Fibroblast of the aortic adventitia (primary cell): ENCODE measurements at places on chromosomes 3 and 15.

DNA sequence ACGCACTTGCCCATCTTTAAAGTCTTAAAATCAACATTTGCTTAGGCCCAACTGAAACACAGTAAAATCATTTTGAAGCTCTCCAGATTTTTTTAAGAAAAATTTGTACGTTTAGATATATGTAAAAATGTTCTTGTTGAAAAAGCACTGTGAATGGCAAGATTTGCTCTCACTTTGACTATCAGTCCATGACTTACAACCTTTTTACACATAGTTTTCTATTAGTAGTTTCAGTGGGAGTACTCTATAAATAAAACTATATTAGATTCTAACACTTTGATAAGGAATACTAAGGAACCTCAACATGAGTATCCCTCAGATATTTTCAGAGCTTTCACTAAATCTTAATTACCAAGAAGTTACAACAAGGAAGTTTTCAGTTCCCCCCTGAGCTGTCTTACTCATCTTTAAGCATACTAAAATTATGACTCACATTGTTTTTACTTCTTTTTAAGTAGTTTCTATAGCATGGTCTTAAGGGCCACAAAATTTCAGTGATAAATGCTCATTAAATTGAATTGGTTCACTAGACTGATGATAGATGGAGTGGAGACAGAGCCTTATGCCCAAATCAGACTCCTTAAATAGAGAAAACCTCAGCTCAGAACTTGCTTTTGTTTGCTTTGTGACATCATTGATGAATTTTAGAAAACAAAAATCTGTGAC, 31.6 kb upstream of the RAP2B start:
- peak; percentile 68 for DNase-seq

DNA sequence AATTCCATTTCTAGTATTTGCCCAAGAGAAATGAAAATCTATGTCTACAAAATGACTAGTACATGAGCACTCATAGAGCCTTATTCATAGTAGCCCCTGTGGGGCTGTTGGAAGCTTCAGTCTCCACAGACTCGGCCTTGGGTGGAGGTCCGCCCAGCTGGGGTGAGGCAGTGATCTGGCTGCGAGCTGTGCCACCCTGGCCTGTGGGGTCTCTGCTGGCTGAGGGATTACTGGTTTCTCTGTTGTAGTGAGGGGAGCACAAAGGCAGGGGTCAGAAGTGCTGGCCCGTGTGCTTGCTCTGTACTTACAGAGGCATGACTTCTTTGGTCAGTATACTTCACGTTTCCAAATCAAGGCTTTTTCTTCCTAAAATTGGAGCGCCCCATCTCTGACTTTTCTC, 158.2 kb downstream of the CHDH start:
- no peak for DNase-seq

- no peak for DNase-seq
These were observed 79.5 kb downstream of the IQSEC1 start for GRCh38 chr3:12993517-12994356.

DNA sequence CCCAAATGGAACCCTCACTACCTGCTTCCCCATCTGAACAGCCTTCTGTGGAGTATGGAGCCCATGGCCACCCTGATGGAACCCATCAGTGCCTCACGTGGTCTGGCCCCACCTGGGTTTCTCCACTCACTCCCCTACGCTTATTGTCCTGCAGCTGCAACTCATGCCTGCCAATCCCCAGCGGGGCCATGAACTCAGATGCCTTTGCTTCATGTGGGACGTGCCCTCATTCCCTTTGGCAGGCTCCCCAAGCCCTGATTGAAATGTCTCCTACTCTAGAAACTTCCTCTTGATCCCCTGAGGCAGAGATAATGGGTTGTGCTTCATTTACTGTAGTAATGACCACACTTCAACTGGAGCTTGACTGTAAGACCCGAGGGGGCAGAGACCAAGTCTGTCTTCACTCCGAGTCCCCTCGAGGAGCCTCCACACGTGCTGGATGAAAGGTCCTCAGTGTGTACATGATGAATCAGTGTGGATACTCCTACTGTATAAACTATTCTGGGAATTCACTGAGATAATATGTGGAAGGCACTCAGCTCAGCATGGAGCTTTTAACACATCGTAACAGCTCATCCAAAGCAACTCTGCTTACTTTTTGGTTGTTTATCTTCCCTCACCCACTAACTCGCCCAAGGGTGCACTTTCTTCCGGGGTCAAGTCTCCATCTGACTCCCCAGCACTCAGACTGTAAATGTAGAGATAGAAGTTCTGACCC, 232.8 kb upstream of the BHLHE40 start:
- DNase-seq: peak; percentile 32

DNA sequence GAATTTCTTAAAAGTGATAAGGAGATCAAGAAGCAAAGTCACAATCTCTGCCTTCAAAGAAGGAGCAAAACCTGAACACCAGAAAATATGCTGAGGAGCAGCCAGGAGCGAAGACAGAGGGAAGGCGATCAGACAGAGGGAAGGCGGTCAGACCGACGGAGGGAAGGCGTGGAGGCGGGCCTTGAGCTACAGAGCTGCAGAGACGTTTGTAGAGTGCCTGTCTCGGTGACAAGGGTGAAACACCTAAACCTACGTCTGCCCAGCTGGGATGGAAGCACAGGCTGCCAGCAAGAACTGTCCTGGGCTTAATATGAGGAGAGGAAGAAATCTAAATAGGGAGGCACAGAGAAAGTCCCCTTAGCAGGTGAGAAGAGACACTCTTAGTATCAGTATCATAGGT, 476.0 kb downstream of the OCA2 start:
- DNase-seq: no peak

- peak; percentile 66 for DNase-seq
These were observed at the start of gene TRANK1 for GRCh38 chr3:36944641-36945270. Gene TRANK1, minus strand, starts transcription at chr3:36945054. Its CDS starts 245 bp downstream, at chr3:36944809.

GRCh38 chr3:166818464-166818863, 561.6 kb downstream of the ZBBX start:
- no peak for DNase-seq

DNA sequence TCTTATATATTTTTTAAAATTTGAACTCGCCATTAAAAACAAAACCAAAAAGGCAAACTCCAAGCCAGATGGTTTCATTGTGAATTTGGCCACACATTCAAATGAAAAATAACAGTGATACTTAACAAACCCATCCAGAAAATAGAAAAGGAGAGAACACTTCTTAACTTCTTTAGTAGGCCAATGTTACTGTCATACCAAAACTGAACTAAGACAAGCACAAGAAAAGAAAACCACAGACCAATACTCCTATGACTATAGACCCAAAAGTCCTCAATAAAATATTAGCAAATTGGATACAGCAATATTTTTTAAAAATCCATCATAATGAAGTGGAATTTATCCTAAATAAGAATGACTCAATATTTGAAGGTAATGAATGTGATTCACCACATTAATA, 73.5 kb upstream of the ALDH1A3 start:
- no peak for DNase-seq

- no peak for DNase-seq
These were observed 62.7 kb downstream of the MEF2A start for GRCh38 chr15:99628374-99629001.

DNA sequence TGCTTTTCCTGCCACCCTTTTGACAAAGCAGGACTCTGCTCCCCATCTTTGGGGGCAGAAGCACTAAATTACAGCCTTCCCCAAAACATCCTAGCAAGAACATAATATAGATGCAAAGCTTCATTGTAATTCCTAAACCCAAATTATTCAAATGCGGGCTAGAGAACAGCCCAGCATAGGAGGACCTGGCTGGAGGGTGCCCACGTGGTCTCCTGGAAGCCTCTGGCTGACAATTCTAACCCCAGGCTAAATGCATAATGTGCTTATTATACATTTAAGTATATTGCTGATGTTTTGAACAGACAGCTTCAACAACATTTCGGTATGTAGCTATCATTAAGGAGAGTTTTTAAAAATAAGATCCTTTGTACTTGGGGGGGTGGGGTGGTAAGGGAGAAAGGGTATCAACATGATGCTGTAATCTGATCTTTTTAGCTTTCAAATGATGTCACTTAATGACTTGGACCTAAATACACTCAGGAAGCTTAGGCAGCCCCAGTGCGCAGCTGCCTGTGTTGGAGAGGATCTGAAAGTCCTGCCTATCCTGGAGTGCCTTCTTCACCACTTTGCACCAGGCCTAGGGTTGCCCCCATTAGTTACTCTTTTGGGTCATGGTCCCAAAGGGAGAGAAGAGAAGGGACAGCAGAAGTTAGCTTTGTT, 57.2 kb upstream of the USP3 start:
- DNase-seq: no peak

GRCh38 chr3:40128166-40128565, 181.3 kb upstream of the EIF1B start:
- no peak for DNase-seq

- DNase-seq: no peak
These were observed 25.4 kb upstream of the OTOL1 start for GRCh38 chr3:161471211-161471610.
